ENCODE measurements at places on chromosomes 2 and 18.

GRCh38 chr2:40370007-40370395, 81.9 kb downstream of the SLC8A1 start:
- DNase-seq, result no peak

- no peak for DNase-seq
These were observed 6.7 kb downstream of the MIB1 start for GRCh38 chr18:21747268-21747667.

DNA sequence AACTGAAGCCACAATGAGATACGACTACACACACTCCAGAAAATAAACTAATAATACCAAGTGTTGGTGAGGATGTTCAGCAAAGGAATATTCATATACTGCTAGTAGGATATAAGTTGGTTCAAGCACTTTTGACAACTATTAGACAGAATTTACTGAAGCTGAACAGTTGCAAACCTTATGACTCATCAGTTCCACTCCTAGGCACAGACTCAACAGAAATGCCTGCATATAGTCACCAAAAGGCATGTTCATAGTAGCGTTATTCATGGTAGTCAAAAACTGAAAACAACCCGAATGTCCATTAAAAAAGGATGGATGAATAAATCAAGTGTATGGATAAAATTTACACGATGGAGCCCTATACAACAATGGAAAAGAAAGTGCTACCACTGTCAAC, 232.0 kb downstream of the ANAPC1 start:
- no peak for DNase-seq

GRCh38 chr2:75928093-75928492, 217.4 kb upstream of the GCFC2 start:
- DNase-seq, result no peak

DNA sequence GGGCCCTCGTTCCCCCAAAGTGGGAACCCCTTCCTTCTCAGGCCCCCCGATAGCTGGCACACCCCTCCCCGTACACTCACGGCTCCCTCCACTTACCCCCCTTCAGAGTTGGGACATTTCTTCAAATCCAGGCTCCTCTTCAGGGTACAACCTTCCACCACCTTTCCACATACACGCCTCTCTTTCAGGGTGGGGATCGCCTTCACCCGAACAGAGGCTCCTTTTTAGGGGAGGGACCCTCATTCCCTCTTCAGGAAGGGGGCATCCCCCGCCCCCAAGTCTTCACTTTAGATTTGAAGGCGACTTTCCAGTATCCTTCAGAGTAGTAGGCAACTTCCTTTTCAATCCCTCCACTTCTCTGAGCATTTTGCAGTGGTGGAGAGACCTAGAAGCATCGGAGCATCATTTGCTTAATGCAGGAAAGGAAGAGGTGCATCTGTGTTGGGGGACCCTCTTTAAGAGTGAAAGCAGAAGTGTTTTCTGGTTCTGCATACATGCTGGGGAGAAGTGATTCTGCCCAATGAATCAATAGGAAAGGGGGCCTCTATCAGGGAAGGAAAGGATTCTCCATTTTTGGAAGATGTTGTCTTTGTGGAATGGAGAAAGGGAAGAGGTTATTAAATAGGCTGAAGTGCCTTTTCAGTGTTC, 845 bp downstream of the EML4 start:
- DNase-seq, result no peak
